ENCODE measurements at places on chromosomes 2 and 18.

DNA sequence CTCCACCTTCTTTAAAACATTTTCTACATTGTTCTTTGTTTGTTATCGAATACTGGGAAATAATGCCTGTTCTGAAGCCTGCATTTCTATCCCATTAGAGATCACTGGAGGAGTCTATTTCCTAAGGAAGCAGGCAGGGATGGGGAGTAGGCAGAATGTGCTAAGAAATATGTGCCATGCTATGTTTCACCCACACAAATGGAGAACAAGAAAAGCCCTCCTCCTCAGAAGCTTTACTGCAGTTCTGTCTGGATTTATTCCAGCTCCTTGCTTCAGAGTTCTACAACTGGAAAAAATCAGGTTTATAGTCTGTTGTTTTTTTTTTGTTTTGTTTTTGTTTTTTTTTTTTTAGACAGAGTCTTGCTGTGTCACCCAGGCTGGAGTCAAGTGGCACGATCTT lies 825.1 kb downstream of the SLC4A3 start:
- DNase-seq: no peak

DNA sequence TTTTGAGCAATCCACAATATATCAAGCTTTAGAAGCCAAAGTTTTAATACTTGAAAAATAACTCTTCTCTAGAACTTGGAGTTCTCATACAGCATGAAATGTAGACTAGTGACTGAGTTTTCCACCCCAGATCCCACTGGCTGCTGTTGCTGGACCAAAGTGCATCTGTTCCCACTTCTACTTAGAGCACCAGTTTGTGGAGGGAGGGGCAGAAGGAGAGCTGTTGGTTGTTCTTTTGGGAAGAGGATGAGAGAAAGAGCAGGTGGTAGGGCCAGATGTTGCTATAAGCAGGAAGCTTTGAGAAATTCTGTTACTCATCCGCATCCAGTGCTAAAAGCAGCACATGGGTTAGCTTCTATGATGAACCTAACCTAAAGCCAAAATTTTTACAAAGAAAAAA lies 59.0 kb downstream of the MBD2 start:
- DNase-seq: no peak

- DNase-seq: no peak
These were observed 385.9 kb downstream of the TNS1 start for GRCh38 chr2:217616936-217617335.

DNA sequence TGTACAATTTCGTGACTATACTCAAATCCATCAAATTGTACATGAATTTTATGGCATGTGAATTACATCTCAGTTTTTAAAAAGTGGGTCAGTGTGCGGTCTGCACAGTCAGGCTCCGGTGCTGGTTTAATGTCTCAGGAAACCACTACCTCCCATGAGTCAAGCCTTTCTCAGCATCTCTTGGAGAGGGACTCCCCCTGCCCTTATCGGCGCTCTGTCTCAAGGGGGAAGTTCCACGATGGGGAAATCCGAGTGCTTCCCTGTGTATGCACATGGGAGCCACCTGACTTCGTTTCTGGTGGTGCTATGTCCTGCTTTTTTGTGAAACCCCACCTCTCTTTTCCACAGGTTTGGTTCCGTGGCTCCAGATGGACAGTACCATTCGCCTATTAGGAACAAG lies 72.5 kb downstream of the ACOXL start:
- no peak for DNase-seq

DNA sequence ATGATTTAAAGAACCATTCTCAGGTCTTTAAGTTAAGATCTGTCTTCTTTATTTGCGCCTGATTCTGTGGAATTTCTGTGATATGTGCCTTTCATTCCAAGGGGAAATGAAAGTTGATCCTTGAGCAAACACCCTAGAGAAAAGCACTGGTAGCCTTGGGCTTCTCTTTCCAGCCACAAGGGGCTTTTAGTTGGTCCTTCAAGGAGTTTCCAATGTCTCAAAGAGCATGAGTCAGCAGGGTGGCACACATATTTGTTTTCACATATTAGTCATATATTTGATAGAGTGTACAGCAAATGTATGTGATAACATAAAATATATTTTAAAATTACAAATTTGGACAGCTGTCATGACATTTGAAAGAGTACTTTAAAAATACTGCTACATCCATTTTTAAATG lies 339.5 kb downstream of the TXNL1 start:
- DNase-seq: no peak

DNA sequence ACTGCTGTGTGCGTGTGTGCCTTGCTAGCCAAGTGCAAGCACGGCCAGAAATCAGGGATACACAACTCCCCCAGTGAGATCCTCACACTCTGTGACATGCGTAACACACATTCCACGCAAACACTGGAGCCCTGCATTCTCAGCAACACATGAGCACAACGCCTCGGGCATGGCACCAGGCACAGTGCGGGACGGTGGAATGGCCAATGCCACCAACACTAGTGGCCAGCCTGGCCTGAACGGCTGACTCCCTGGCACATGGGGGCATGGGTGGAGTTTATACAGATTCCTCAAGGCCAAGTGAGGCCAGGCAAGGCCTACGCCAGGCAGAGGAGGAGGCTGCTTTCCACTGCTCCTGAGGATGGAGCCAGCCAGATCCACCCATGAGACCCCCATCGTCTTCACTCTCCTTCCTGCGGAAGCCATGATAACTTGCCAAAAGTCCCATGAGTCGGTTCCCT lies 56.2 kb downstream of the ANKMY1 start:
- DNase-seq: no peak
